ENCODE measurements at places on chromosomes 12 and 14.

DNA sequence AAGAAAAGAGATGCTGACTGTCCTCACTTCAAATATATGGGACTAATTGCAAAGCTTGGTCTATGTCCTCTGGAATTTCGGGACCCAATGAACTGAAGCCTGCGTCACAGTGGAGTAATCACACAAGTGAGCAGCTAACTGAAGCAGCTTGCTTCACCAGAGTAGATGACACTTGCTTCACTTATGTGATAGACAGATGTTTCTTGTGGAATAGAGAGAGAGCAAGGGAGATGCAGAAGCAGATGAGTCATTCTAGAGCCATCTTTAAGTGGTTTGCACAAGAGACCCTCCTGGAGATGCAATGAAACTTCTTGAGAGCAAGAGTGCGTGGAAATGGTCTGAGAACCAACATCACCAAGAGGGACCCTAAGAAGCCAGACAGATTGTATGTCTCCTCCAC, 1537.1 kb upstream of the FLRT2 start:
- DNase-seq, result no peak

DNA sequence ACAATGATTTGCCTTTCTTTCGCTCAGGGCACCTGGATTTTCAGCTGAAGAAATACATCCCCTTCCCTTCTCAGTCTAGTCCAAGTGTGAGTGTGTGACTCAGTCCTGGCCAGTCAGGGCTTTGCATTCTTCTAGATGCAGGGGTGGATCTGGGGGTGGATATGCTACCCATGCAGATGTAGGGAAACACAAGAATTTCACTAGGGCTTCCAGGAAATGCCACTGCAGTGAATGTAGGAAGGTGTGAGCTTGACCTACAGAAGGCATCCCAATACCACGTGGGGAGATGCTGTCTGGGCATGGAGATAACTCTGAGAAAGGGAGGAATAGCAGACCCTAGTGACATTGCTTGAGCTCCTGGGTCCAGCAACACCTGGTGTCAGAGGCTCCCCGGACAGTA, 404.2 kb downstream of the GLT1D1 start:
- DNase-seq, result no peak

GRCh38 chr12:27206801-27207502, 37.1 kb upstream of the STK38L start:
- DNase-seq, result no peak

DNA sequence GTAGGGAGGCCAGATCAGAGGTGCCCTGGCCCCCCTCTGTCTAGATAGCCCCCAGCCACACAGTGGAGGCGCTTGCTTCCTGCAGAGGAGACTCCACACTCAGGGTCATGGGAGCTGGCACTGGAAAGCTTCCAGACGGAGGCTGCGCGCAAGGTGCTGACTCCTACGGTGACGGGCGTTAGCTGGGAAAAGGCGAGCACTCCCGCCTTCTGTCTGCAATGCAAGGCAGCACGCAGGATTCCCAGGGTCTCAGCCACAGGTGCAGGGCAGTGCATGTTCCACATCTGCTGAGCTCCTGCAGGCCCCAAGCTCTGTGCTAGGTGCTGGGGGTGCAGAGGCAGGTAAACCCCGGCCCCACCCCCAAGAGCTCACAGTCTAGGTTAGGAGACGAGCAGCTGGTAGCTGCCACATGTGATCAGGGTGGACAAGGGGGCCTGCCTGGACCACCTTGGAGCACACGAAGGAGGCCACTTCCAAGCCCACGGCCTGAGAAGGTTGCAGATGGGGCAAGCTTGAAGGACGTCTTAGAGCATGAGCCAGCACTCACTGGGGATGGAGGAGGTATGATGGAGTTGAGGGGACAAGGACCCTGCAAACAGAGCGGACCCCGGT, 310.9 kb upstream of the DIO3 start:
- no peak for DNase-seq

DNA sequence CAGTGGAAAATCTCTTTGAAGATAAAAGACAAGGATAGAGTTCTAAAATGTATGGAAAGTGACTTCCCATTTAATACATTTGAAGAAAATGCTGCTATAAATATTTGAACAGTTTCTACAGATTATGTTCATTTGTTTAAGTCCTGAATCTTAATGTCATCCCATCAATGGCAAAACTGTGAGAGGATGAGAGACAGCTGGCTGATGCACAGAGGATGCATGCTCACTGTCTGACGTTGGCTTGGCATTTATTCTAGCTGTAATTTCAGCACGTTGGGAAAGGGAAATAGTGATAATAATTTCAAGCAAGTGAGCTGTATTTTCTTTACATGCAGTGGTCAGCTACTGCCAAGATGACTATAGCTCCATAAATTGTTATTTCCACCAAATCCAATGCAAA, 40.5 kb downstream of the PPFIA2 start:
- DNase-seq, result no peak

- peak; percentile 90 for DNase-seq
Observed at GRCh38 chr12:106903241-106903945, 52.3 kb upstream of the TMEM263 start.

GRCh38 chr12:29396774-29397173, 15.8 kb upstream of the ERGIC2 start:
- DNase-seq, result no peak

DNA sequence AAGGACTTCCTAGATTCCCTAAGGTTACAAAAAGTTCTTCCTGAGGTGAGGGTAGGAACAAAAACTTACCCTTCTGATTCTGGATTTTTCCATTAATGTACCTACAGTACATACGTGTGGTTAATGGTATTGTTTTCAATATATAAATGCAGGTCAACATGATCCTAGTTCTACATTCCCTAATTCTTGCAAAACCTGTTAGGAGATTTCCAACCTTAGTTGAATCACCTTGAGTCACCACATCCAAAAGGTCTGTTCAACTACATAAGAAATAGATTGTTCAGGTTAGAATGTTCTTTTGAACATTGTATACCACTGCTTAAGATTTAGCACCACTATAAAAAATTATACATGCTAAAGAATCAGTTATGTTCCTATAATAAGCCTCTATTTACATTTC, 118.9 kb downstream of the GARIN6 start:
- DNase-seq, result no peak

GRCh38 chr14:102939820-102940561, 17.5 kb downstream of the AMN start:
- DNase-seq, result no peak

DNA sequence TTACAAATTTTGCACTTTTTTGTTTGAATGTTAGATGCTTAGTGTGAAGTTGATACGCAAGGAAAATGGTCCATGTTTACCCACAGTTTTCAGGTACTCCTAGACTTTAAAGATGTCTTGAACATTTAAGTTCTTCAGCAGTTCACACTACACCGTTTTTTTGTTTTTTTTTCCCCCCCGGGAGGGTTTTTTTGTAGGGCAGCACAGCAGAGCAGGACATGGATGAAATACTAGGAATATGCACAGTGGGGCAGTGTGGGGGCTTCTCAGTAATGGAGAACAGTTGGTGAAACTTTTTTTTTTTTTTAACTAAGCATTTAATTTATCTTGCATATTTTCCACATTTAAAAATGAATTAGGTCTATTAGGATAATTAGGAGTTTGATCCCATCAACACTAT, 4.9 kb downstream of the RAN start:
- no peak for DNase-seq

DNA sequence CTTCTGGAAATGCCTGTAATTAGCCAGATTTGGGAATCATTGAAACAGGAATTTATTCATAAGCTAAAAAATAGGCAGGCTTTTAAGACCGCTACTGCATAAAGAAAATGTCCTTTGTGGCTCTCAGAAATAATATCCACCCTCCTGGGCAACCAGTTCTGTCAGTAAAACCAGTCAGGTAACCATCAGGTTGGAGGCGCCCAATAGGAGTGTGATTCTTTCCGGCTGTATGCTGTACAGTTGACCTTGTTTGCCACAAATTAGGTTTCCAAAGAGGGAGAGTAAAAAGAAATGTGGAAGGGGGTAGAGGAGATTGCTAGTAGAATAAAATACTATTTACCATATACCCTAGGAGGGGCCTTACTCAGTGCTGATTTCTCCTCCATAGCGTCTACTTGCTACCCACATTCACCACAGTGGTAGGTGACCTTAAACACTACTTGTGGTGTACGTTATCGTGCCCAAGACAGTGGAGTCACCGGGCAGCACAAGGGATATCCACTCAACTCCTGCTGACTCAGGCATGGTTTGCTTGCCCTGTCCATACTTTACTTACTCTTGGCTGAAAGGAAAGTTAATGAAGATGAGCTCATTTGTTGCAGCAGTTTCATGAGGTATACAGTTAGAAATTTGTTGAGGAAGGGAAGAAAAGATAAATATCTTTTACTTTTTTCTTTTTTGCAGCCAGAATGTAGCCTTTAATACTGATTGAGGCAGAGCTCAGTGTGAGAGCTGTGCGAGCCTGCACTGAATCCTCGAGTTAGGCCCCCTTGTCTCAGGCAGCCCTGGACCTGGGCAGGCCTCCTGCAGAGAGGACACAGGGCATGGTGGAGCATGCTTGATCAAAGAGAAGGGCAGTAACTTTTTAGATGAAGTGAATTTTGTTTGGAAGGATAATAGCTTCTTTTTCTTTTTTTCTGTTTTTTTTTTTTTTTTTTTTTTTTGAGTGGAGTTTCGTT, 76.7 kb downstream of the DIP2B start:
- no peak for DNase-seq

- DNase-seq, result no peak
Observed at GRCh38 chr12:121233628-121234020, 23.7 kb downstream of the P2RX4 start.

- no peak for DNase-seq
Observed at GRCh38 chr14:76612654-76613053, 148.6 kb upstream of the VASH1 start.

DNA sequence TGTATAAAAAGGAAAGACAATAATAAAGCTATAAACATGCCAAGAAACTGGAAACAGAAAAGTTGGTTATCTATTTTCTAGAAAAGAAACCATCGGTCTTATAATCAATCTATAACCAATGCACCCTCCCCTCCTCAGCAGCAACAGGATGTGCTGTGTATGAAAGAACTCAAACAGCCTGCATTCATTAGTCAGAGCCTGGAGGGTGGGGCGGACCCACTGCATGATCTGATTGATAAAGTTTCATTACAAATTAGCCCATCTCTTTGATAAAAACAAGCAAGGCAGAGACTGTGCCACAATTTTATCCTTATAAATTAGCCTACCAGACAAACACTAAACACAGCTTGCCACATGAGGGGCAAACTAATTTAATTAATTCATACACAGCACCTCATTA, 448.1 kb downstream of the BCAT1 start:
- no peak for DNase-seq

DNA sequence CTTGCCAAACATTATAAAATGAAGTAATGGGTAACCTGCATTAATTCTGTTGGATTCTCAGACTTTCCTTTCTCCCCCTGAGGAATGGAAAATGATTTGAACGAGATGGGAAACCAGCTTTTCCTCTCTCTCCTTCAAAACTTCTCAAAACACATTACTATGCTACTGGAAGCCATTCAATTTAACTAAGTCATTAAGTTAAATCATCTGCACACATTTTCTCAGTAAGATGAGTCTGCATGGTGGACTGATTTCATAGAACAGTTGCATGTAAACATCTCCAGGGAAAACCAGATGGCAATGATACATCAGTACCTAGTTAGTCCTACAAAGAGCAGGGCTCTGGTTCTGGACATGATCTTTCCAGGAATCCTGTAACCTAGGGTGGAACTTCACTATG, 59.9 kb downstream of the BMP4 start:
- DNase-seq, result no peak

DNA sequence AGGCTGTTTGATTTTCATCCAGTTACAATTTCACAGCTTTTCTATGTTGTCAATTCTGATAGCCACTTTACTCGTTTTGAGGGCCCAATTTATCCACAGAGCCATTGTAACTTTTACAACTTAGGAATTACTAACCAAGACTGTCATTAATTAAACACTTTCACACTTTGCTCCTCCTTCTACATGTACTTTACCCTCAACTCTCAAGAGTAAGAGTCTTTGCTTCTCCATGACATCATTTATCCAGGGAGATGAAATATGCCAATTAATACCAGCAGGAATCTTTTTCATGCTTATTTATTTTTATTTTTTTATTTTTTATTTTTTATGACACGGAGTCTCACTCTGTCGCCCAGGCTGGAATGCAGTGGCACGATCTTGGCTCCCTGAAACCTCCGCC, 13.5 kb downstream of the SLIRP start:
- no peak for DNase-seq
